ENCODE measurements at places on chromosomes 13 and 19.

- no peak for ATAC-seq
Observed at GRCh38 chr19:19587771-19588170, 30.7 kb downstream of the PBX4 start.

DNA sequence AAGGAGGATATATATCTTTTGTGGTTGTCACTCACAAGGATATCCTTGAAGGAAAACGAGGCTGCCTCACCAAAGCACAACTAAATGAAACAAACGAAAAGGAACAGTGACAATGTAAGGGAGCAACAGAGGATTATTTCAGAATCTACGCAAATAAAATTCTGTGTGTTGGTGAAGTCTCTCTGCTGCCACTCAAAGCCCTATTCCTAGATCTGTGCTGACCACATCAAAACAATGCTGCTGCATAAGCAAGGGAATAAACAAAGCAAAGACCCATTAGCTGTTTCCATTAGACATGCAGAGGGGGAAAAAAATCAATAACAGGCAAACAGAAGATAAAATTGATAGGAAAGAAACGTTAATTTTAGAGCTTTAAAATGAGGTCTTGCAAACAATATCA is 204.4 kb downstream of the MZT1 start:
- no peak for ATAC-seq

DNA sequence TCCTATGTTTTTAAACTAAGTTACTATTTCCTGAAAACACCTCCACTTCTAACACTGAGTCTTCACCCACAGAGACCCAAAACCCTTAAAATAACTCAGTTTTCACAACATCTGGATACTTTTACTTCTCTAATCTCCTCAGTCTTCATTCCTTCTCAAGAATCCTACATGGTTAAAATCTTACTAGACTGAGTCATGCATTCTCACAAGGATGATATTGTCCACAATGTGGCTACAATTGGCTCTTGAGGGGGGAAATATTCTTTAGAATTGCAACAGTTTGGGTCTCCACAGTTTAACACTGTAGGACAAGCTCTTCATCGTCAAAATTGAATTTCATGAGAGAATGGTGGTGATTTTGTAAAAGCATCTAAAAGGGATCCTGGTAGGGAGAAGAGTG is 397.1 kb downstream of the SLITRK5 start:
- no peak for ATAC-seq

- ATAC-seq, result no peak
Observed at GRCh38 chr19:17095141-17095919, 19.8 kb downstream of the MYO9B start.

- ATAC-seq, result no peak
Observed at GRCh38 chr19:6873708-6874431, 13.5 kb upstream of the ADGRE1 start.

- no peak for ATAC-seq
Observed at GRCh38 chr13:76713280-76713679, 172.9 kb downstream of the KCTD12 start.

DNA sequence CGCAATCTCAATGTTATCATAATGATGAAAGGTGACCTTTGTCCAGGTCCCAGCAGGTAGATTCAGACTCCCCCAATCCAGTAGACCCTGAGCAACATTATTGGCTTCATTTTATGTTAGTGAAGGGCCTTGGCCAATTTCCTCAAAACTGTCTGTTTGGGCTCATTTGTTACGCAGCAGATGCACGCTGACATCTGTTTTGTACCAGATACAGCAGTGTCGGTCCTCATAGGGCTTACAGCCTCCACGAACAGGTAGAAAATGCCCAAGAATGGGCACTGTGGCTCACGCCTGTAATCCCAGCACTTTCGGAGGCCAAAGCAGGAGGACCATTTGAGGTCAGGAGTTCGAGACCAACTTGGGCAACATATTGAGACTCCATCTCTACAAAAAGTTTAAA is 13.1 kb upstream of the NMRK2 start:
- ATAC-seq, result no peak

DNA sequence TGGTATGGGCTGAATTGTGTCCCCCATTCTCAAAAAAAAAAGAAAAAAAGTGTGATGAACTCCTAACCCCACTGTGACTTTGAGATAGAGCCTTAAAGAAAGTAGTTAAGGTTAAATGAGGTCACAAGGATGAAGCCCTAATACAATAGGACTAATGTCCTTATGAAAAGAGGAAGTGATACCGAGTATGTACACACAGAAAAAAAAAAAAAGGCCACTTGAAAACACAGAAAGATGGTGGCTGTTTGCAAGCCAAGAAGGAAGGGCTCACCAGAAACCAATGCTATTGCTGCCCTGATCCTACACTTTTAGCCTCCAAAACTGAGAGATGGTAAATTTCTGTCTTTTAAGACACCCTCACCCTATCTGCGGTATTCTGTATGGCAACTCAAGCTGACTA is 955.6 kb downstream of the PCDH17 start:
- no peak for ATAC-seq
